ENCODE measurements at places on chromosomes 6 and 20. TPM values are rescaled to one million over a fixed set of nuclear protein-coding genes. Genes with fewer than 3 reads are reported as not detected.

GRCh38 chr6:4426968-4427367 lies 291.6 kb upstream of the ECI2 start:
- DNase-seq, result no peak
- H3K4me1 ChIP-seq, result no peaks in the 10 kb centered on the region
- no peaks in the 10 kb centered on the region for H3K36me3 ChIP-seq
- H3K4me3 ChIP-seq, result no peak overlapping the region
- H3K27ac ChIP-seq, result no peak overlapping the region

DNA sequence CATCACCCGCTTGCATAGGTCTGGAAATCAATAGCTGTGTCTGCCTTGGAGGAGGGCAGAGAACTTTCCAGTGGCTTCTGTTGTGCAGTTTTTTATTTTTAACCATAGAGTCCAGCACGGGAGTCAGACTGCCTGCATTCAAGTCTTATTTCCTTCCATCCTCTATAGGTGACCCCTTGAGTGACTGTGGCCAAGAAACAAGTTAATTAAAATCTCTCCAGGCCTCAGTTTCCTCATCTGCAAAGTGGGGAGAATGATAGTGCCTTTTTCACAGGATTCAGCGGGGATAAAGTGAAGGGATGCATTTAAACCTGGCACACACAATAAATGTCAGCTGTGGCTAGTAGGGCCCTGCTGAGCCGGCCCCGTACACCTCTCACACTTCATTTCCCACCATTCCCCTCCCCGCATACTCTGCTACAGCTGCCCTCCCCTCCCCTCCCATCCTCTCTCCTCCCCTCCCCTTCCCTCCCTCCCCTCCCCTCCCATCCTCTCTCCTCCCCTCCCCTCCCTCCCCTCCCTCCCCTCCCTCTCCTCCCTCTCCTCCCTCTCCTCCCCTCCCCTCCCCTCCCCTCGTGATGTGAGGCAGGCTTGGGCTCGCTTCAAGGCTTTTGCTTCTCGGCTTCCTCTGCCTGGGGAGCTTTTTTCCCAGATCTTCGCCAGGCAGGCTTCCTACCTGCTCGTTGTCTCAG lies 150.5 kb downstream of the TFAP2C start:
- H3K36me3 ChIP-seq, result no peaks in the 10 kb centered on the region
- H3K27ac ChIP-seq, result no peak overlapping the region
- peaks cover 13% of the 10 kb centered on the region for H3K4me1 ChIP-seq
- DNase-seq, result no peak
- H3K4me3 ChIP-seq, result no peak overlapping the region

- no peak for DNase-seq
- H3K4me1 ChIP-seq, result no peaks in the 10 kb centered on the region
Observed at GRCh38 chr6:24571361-24571760, 74.6 kb downstream of the KIAA0319 start.

GRCh38 chr6:170227521-170227983 lies 63.3 kb downstream of the DLL1 start:
- DNase-seq, result no peak
- no peak overlapping the region for H3K27ac ChIP-seq
- H3K4me3 ChIP-seq, result no peak overlapping the region
- no peaks in the 10 kb centered on the region for H3K36me3 ChIP-seq
- no peaks in the 10 kb centered on the region for H3K4me1 ChIP-seq

DNA sequence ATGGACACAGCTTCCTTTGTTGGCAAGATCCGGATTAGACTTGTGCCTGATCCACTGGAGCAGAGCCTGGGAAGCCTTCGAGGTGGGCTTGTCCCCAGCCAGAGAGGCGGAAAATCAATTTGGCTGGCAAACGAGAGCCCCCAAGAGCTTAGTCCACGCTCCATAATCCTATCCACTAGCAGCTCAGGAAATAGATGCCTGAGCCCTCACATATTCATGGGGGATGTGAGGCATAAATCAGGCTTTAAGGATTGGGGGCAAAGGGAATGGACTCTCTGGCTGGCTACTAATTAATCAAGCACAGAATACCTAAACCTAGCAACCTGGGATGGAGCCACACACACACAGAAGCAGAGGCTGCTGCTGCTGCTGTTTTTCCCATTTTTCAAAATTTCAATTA lies 137.9 kb downstream of the PKHD1 start:
- no peak overlapping the region for H3K27ac ChIP-seq
- H3K4me3 ChIP-seq, result no peak overlapping the region
- H3K36me3 ChIP-seq, result no peaks in the 10 kb centered on the region

Gene SNRNP48
- 18.0 TPM for total RNA-seq
